ENCODE measurements at places on chromosomes 5 and 9. TPM values are rescaled to one million over a fixed set of nuclear protein-coding genes. Genes with fewer than 3 reads are reported as not detected.

- H3K36me3 ChIP-seq = peaks cover 4% of the 10 kb centered on the region
- no peaks in the 10 kb centered on the region for H3K27me3 ChIP-seq
- no peak overlapping the region for H3K27ac ChIP-seq
- no peak overlapping the region for H3K4me3 ChIP-seq
- H3K4me1 ChIP-seq = peaks cover 2% of the 10 kb centered on the region
These were observed 81.1 kb downstream of the PJA2 start for GRCh38 chr5:109328626-109329025.

- H3K4me1 ChIP-seq = no peaks in the 10 kb centered on the region
- H3K36me3 ChIP-seq = no peaks in the 10 kb centered on the region
- H3K4me3 ChIP-seq = no peak overlapping the region
- no peaks in the 10 kb centered on the region for H3K27me3 ChIP-seq
- DNase-seq = no peak
These were observed 86.8 kb downstream of the KCNT1 start for GRCh38 chr9:135788576-135789300.

DNA sequence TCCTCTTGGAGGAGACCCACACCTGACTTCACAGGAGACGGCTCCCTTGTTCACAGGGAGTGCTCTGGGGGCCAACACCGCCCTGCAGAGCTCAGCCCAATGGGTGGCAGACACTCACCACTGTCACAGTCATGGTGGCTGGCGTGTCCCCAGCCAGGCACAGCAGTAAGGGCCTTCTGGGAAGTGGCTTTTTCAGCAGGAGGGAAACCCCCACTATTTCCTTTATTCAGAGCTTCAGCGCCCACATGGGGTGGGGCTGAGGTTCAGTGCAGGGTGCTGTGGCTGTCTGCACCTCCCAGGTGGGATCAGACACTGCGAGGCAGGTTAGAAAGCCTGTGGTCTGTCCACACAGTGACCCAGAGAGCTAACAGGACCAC lies 3.6 kb upstream of the SNAPC4 start:
- no peak overlapping the region for H3K27ac ChIP-seq
- H3K36me3 ChIP-seq = peaks cover 2% of the 10 kb centered on the region
- H3K27me3 ChIP-seq = no peaks in the 10 kb centered on the region
- DNase-seq = no peak
- no peak overlapping the region for H3K4me3 ChIP-seq

DNA sequence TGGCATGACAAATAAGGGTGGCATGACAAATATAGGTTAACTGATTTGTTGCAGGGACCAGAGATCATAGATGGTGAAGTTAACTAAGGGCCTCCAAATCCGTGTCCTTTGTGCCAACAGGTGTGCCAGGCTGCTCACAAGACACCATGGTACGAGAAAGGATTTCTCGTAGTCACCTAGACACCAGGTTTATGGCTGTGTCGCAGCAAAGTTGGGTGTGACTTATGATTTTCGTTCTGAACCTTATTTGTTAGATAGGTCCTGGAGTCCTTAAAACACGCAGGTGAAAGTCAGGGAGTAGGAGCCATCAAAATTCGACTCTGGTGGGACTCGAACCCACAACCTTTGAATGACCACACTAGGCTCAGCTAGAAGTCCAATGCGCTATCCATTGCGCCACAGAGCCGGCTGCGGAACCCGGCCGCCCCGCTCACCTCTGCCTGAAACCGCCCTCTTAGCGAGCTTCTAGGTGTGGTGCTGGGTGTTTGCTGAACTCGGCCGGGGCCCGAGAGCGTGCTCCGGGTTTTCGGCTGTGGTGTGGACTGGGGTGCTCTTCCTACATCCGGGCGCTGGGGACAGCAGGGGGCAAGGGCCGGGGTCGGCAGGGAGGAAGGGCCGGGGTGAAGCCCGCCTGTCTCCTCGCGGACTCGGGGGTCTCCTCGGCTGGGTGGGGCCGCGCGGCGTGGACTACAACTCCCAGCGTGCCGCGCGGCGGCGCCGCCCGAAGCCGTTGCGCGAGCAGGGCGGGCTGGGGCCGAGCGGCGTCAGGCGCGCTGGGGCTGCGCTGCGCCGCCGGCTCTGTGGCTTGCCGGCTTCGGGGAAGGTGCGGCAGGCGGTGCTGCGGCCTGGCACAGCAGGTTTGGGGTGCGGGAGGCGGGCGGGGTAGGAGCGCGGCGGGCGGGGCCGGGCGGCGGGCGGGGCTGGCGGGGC lies at the start of gene SLC27A4:
SLC27A4 (plus strand) TSS at position 767 of the 930 bp plus-strand sequence. CDS start 2,606 bp downstream, outside the sequence.
- H3K27ac ChIP-seq = no peak within 1 kb of the TSS
- peak within 1 kb of the TSS; percentile 71 for H3K4me3 ChIP-seq
- peaks cover 10% of the 10 kb centered on the region for H3K36me3 ChIP-seq
- H3K4me1 ChIP-seq = peaks cover 6% of the 10 kb centered on the region
- no peaks in the 10 kb centered on the region for H3K27me3 ChIP-seq

Gene PFN3
- total RNA-seq = not detected

Gene NRG2
- total RNA-seq = 0.54 TPM

Gene UBE2B
- 97.1 TPM for total RNA-seq
